IPS DF 19.7 (cell line): ENCODE measurements at places on chromosomes 4 and X.

GRCh38 chrX:132837967-132838366 lies 120.5 kb downstream of the HS6ST2 start:
- DNase-seq: no peak

DNA sequence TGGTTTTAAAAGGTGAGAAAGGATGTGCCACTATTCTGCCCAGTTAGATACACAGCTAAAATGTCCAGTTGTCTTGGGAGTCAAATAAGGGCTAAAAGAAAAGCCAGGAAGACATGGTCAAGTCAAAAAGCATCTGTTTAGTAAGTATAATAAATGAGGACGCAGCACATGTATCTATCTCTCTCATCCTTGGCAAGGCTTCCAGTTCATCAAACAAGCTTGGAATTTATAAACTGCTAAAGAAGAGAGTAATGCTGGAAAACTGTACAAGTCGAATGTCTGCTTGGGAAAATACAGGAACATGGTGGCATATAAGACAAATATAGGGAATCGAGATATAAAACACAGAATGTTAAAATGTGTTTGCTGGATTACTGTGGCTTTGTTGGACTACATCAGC lies 106.7 kb downstream of the GPC3 start:
- no peak for DNase-seq

DNA sequence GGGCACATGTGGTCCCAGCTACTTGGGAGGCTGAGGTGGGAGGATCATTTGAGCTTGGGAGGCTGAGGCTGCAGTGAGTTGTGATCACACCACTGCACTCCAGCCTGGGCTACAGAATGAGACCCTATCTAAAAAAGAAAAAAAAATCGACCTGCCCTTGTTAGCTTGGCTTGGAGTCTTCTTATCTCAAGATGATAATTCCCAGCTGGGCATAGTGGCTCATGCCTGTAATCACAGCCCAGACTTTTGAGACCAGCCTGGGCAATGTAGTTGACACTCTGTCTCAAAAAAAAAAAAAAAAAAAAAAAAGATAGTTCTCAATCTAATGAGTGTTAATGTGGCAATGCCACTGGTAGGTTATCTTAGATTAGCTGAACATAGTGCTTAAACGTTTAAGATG lies 41.0 kb downstream of the QRFPR start:
- no peak for DNase-seq

GRCh38 chrX:53089224-53089842 lies 4.6 kb upstream of the KANTR start:
- no peak for DNase-seq

- DNase-seq: no peak
These were observed 198.6 kb upstream of the AGA start for GRCh38 chr4:177640864-177641263.

DNA sequence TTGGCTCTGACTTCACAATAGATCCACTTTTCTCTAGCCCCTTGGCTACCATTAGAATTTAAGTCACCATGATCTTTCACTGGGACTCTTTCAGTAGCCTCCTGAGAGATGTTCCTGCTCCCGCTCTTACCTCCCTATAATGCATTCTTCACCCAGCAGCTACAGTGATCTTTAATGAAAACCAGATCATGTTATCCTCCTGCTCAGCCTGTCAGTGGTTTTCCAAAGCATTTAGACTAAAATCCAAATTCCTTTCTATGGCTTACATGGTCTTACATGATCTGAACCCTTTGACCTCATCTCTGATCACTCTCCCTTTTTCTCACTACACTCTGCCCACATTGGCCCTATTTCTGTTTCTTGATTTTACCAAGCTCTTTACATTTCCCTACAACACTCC lies 18.3 kb upstream of the RPS6KA3 start:
- no peak for DNase-seq
